Right cardiac atrium (tissue), 5 donors: ENCODE measurements at places on chromosomes 5 and 9.
A peak's percentile ranks its signal among the peaks of the same experiment; 100 is the strongest.

- DNase-seq, result no peak
These were observed 20.0 kb downstream of the PITX1 start for GRCh38 chr5:135013947-135014570.

DNA sequence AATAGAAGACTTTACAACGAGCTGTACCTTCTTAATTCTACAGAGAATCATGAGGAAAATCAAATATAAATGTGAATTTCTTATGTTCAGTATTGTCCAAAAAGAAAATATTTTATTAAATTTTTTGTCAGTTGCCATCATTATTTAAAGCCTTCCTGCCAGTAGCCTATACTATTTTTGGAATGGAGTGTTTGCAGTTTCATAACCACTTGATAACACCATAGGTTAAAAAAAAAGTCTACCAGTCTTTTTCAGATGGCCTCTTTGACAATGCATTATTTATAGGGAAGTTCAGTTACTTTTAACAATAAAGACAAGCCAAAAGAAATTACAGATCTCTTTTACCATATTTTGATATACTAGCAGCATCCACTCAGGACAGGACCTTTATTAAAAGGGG lies 80.3 kb upstream of the CCDC152 start:
- no peak for DNase-seq

DNA sequence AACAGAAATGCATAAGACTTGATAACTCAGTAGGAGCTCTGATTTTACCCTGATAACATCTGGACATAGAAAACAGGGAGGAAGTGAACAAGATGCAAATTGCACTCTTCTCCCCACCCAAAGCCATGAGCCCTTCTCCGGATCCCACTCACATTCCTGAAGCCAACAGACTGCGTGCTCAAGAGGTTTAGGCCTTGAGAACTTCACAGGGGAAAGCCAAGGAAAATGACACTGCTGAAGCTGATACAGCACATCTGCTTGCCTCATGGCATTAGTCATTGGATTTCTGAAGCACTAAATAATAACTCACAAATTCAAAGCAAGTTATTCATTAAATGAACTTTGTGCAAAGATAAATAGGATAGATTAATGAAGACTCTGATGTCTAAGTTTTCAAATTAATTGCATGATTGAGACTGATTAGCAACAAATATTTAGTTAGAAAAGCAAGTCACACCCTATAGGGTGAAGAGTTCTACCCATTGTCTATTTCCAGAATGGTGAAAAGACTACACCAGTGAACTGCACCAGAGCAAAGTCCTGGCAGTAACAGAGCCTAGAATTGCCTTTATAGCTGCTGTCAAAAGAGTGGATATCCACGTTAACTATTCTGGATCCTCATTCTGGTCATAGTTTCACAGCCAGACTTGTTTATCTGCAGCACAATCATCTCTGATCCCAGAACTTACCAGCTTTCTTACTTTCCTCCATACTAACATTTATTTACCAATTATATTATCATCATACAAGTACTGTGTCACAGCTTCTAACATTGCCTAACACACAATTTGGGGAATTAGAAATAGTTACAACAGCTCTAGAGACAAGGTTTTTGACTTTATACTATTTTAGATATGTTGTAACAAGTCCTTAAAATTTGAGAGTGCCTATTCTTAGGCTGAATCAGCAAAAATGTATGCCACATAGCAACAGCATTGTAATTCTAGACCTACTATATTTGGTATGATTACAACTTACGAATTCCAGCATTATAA lies 432.1 kb upstream of the RGMB start:
- no peak for DNase-seq

- DNase-seq, result peak; percentile 93
These were observed 151.0 kb downstream of the GCNT1 start for GRCh38 chr9:76610011-76610352.

GRCh38 chr5:39187831-39188731 lies 31.3 kb downstream of the FYB1 start:
- no peak for DNase-seq

GRCh38 chr5:72555871-72556270 lies 48.7 kb upstream of the ZNF366 start:
- no peak for DNase-seq

DNA sequence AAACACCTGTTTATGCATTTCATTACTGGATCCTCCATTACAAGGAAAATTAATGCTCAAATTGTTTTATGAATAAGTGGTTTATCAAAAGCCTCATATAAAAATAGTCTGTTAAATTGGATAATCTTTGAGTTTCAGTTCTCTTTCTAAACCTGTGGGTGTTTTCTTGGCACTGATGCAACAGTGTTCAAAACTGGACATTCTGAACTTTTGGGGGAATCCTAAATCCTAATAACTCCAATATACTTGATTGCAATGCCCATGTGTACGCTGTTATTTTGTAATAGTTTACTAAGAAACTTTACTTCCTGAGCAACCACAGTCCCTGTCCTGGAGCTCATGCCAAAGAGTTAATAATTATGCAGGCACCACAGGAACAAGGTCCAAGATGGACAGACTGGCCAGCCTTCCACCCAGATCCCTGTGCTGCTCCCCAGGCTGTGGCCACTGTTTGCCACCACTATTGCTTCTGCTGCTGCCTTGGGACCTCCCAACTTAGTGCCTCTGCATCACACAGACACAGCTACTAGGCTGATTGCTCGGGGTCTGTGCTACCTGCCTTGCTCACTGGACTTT lies 14.0 kb downstream of the IRGM start:
- DNase-seq, result no peak

DNA sequence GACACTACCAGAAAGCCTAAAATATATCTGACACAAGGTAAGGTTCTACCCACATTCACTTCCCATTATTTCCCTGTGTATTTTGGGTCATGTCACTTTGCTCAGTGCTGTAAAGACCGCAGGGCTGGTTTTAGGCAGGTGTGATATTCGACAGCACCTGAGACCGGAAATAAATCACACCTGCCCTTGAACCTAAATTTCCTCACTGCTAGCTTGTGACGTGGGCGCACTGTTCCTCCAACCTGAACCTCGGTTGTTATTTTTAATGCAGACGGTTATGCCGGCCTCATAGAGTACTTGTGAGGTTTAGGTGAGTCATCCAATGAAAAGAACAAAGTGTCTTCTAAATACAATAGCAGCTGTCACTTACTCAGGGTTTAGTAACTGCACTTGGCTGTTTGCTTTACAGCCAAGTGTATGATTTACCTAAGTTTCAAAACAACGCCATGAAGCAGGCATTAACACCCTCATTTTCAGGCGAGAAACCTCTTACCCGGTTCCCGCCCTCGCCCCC lies 20.7 kb upstream of the ZNF782 start:
- DNase-seq, result no peak

GRCh38 chr9:11457825-11458790 lies 845.3 kb upstream of the PTPRD start:
- no peak for DNase-seq

- DNase-seq, result no peak
These were observed 70.7 kb upstream of the PPP1R2B start for GRCh38 chr5:156779436-156779835.

DNA sequence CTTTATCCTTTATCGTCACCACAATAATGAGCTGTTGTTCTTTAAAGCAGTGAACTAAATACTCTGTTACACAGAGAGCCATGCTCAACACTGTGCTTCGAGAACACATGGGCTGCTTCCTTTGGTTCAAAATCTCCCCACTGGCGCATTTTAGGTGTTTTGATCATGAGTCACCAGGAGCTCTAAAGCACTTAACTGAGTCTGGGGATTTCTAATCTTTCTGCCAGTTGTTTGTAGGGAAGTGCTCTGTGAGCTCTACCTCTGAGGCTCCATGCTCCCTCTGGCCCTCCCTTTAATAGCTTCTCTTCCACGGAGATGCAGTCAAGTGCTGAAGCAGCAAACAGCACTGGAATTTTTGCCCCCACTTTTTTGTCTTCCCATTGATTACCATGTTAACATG lies 17.0 kb downstream of the ERAP2 start:
- no peak for DNase-seq

DNA sequence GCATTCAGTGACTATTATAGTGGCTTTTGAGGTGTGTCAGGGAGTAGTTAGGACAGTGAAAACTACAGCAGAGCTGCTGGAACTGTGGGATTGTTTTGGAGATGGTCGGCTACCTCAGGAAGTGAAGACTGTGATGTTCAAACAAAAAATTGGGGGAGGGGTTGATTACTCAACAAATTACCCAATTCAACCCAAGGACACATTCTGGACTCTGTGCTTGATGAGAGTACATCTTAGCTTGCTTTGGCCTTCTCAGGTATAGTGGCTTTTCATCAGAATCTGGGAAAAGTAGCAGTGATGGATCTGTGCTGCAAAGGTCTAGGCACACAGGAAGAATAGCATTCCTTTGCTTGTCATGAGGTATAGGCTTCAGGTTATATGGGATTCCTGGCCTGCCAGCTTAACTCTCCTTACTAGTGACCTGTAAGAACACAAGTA lies 47.0 kb downstream of the SLC44A1 start:
- DNase-seq, result no peak

DNA sequence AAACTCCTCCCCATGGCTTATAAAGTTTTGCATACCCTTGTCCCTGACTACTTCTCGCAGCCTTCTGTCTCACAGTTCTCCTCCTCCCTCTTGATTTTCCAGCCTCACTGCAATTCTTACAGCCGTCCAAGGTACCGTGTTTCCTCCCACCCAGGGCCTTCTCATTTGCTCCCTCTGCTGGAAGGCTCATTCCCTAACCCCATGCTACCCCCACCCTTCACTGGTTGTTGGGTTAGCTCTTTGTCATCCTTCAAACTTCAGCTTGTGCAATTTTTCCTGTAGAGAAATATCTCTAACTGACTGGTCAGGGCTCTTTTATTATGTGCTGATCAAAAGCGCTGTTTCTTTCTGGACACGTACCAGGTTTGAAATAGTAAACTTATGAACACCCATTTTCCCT lies 329.2 kb downstream of the EBF1 start:
- DNase-seq, result no peak

DNA sequence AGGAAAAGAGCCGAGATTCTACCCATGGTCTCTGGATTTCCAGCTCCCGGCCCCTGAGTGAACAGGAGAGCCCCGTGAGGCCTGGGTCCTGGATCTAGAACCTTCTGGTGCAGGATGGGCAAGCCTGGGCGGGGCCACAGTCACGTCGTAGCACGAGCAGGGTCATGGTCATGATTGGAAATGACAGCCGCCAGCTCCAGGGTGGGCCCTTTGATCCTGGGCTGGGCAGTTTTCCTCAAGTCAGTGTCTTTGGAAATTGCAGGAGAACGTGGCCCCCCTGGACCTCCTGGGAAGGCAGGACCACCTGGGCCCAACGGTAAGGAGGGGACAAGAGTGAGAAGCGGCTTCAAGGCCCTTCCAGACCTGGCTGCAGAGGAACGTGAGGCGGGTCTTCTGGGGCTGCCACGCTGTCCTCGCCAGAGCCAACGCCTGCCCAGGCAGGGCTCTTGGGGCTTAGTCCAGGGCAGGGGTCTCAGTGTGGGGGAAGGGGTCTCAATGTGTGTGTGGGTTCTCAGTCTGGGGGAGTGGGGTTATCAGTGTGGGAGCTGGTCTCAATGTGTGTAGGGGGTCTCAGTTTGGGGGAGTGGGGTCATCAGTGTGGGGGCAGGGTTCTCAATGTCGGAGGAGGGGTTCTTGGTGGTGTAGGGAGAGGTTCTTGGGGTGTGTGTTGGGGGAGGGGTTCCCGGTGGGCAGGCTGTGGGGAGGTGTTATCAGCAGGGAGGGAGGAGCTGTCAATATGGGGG lies 2.6 kb downstream of the FCN2 start:
- DNase-seq, result no peak

GRCh38 chr5:74378464-74378863 lies 262.1 kb downstream of the ENC1 start:
- DNase-seq, result no peak

DNA sequence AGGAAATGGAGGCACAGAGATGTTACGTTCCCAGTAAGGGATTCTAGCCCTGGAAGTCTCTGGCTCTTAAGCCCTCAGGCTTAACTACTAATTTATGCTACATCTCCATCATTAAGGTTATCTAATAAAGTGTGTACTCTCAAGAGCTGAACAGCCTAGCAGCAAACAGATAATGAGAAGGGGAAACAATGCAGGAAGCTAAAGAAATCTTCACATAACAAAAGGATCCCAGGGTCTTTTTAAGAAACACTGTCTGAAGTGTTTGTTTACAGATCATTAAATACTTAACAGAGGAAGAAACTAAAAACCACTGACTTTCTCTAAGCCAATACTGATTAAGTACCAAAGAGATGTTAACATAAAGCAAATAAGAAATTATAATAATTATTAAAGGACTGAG lies 129.0 kb downstream of the PAPPA start:
- no peak for DNase-seq

GRCh38 chr5:136382071-136382470 lies 16.7 kb upstream of the TRPC7 start:
- no peak for DNase-seq

GRCh38 chr5:161167016-161167767 lies 315.2 kb upstream of the ATP10B start:
- DNase-seq, result no peak

- DNase-seq, result no peak
These were observed 265.0 kb upstream of the IRX4 start for GRCh38 chr5:2147504-2148311.

DNA sequence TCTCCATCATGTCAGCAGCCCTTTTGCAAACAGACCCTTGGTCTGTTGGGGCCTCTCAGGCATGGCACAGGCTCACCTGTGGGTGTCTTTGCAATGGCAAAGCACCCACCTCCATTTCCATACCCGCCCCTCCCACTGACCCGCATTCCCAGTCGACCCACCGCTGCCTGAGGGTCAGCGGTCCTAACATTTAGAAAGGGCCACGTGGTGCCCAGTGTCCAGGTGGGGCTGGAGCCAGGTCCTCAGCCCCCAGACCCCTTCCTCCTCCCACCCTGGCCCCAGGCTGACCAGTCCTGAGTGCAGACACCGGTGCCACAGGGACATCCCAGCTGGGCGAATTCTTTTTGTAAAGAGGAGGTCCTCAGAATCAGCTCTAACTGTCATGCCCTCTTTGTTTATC lies 43.3 kb upstream of the CEP72 start:
- DNase-seq, result no peak

DNA sequence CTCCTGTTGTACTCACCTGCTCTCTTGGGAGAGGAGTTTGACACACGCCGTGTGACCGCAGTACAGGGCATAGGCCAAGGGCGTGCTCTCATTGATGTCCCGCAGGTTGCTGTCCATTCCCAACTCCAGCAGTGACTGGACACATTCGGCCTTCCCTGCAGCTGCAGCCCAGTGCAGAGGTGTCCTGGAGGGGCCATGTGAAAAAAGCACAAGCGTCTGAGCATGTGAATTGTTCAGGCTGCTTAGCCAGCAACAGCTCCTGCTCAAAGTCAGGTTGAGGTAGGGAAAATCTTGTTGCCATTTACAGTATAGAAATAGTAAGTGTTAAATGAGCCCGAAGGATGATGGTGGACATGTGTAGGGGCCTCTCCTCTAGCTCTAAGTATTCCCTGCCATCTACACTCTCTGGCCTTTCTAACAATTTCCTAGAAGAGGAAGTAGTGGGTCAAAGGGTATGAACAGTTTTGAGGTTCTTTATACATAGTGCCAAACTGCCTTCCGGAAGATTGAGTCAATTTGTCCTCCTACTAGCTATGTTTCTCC lies 116.5 kb downstream of the ANKRD55 start:
- no peak for DNase-seq

- DNase-seq, result peak; percentile 41
These were observed 15.7 kb downstream of the TPPP start for GRCh38 chr5:677131-678101.

- DNase-seq, result no peak
These were observed 25.5 kb downstream of the ESM1 start for GRCh38 chr5:54959673-54960418.
